ENCODE measurements at places on chromosomes 5 and 9.

DNA sequence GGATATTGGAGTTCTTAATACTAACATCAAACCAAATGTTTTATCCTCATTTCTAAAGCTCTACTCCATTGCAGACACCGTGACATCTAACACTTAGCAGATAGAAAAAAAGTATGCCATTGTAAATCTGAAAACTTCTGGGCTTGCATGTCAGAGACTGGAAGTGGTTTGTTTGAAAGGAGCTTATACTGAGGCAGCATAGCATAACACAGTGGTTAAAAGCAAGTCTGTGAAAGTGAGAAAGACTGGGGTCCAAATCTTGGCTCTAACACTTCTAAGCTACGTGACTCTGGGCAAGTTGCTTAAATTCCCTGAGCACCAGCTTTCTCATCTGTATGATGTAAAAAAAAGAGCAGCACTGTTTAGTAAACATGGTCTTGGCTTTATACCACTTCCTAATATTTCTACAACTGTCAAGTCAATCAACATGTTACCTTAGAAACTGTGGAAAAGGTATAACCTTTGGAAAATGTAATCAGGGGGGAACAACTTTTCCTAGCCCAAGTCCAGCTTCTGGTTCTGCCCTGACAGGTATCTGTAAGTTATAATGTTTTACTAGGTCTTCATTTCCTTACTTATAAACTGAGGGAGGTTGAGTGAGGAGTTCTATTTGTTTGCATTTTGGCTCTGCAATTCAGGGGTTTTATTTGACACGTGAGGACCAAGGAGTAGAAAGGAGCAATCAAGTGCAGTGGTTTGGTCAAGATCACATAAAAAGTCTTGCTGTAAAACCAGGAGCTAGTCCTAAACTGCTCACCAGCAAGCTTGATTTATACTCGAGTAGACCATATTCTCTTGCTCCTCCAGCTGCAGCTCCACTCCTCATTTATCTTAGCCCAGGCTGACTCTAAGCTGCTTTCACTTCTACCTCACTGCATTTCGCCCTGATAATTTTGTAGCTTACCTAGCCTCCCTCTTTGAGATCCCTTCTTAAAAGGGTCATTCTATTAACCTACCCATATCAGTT is 541.0 kb downstream of the RAB3C start:
- peak; percentile 52 for DNase-seq

DNA sequence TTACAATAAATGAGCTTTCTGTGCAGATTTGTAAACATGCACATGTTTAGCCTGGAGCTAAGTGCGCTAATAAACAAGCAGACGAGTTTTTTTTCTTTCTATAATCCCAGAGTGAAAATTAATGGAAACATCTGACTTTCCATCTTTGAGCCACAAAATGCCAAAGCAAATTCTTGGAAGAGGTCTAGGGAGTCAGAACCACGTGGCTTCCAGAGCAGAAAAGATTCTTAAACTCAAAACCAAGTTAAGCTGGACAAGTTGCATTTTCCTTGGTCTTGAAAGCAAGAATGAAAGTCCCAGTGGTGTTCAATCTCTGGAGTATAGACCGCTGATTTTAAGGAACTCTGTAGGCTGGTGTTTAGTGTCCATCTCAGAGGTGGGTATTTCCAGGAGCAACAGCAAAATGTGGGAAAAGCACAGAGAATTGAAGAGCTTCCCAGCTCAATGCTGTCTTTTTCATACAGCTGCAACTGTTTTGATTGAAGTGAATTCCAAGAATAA is 71.4 kb downstream of the MYO10 start:
- DNase-seq = no peak

DNA sequence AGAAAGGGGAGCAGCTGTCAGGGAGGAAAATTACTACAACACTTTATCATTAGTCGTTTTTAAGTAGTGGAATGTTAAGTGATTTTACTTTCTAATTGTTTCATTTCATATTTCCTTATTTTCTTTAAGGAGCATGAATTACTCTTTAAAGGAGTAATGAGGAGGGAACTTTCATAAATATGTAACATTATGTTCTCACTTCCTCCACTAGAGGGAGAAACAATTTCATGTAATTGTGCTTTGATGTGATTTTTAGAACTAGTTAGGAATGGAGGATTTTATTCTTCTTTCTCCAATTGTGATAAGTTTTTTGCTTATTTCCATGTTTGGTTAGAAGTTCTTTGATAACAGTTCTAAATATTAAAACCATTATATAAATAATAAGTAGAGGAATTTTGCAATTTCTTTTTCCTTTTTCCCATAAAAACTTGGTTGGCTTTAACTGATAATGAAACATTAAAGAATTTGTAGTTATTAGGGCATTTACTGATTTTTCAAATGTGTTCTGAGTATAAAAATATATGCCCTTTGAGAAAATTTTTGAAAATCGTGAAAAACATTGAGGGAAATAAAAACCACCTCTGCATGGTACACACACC is 25.6 kb downstream of the CEP78 start:
- DNase-seq = peak; percentile 31

DNA sequence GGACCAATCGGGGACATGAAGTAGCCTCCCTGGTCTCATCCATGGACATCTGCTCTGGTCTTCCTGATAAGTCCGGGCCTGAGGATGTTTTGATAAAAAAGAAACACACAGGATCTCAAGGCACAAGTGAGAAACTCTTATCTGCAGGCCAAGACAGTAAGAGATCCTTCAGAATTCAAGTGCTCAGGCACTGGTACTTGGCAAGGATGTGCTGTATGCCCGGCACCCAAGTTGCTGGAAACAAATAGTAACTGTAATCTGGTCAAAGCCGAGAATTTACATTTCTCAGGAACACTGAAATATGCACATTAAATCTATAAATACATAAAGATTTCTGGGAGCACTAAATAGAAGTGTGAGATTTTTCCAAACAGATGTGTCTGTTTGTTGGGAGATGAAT is 165.7 kb downstream of the SPOCK1 start:
- no peak for DNase-seq

DNA sequence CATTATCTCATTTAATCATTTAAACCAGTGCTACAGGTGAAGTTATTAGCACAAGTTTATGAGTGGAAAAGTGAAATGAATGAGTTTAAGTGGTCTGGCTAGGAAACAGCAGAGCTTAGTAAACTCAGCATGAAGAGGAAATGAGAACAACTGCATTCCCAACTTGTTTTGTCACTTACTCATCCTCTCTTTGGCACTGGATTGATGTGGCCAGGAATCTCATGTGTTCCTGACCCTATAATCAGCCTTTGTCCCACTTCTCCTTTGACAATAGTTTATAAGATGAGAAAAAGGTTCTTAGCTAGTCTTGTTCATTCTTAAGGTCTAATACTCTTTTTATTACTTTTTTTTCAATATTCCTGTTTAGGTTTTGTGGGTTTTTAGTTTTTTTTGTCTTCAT is 559.2 kb upstream of the TLE4 start:
- DNase-seq = no peak

DNA sequence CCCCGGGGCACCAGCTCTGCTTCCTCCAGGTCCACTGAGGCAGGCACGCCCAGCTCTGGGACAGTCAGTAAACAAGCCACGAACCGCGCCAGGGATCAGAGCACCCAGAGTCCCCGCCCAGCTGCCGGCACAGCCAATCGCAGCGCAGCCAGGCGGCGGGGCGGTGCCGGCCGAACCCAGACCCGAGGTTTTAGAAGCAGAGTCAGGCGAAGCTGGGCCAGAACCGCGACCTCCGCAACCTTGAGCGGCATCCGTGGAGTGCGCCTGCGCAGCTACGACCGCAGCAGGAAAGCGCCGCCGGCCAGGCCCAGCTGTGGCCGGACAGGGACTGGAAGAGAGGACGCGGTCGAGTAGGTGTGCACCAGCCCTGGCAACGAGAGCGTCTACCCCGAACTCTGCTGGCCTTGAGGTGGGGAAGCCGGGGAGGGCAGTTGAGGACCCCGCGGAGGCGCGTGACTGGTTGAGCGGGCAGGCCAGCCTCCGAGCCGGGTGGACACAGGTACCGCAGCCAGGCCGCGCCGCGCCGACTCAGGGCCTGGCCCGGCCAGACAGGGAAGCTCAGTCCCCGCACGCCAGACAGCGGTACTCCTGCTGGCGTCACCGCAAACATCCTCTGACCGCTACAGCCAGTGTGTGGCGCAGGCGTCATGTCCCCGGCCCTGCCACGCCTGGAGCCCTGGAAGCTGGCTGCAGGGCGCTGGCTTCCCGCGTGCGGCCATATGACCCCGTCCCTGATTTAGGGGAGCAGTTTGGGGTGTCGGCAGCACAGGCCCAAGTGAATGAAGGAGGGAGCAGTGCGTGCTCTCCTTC is at the start of gene CTSL:
CTSL (plus strand) TSS at position 220 of the 810 bp plus-strand sequence. CDS start 1,485 bp downstream, outside the sequence.
- peak; percentile 70 for DNase-seq

DNA sequence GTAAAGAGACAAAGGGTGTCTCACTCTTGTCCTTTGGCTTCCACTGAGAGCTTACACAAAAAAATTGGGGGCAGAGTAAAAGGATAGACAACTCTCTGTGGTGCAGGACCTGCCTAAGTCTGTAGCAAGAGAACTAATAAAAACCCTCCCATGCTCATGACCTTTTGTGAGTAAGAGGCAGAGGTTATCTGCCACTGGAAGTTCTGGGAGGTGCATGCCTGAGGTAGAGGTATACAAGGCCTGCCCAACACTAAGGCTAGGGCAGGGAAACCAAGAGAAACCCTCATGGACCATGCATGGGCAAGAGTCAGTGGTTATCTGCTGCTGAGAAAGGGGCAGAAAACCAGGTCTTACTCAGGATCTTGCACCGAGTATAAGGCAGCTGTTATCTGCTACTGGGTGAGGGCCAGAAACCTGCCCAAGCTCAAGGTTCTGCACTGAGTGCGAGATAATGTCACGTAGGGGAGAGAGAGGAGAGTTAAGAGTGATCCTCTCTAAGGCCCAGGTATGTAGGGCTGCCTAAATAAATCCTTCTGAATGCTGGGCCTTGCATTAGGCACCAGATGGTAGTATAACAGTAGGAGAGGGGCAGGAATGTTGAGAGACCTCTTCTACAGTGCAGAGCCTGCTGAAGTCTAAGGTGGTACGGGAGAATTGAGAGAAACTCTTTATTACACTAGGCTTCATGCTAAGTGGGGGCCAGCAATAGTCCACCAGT is 143.4 kb downstream of the MACROH2A1 start:
- DNase-seq = no peak

GRCh38 chr5:107564931-107565372 is 105.8 kb downstream of the EFNA5 start:
- DNase-seq = no peak

DNA sequence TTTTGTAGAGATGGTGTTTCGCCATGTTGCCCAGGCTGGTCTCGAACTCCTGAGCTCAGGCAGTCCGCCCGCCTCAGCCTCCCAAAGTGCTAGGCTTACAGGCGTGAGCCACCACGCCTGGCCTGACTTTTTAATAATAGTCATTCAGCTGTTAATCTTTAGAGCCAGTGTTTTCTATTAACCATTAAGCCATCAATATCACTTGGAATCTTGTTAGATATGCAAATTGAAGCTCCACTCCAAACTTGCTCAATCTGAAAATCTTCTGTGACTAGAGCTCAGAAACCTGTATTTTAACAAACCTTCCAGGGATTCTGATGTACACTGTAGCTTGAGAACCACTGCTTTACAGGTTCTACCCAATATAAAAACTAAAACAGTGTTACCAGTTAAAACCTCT is 113.5 kb downstream of the CDC42SE2 start:
- no peak for DNase-seq

DNA sequence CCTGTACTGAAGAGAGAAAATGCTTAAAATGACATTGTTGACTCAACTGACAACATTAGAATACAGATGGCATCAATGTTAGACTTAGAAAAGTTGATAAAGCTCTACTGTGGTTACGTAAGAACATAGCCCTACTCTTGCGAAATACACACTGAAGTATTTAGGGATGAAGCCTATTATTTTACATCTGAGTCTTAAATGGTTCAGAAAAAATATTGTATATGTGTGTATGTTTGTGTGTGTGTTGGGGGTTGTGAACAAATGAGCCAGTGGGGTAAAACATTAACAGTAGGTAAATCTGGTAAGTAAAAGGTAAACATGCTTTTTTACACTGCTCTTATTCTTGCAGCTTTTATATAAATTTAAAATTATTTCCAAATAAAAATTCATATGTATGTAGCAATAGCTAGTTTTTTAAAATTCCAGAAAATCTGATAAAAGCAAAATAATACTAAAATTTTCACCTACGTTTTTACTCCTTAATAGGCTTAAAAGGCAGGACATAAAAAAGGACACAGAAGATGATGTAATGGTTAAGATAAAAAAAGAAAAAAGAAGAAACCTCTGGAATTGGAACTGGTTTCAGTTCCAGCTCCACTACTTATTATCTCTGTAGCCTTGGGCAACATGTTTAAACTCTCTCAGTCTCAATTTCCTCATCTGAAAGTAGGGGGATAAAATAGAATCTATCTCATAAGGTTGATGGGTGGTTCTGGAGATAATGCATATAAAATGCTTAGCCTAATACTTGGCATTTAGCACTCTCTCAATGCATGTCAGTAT is 44.3 kb downstream of the GARNL3 start:
- no peak for DNase-seq

DNA sequence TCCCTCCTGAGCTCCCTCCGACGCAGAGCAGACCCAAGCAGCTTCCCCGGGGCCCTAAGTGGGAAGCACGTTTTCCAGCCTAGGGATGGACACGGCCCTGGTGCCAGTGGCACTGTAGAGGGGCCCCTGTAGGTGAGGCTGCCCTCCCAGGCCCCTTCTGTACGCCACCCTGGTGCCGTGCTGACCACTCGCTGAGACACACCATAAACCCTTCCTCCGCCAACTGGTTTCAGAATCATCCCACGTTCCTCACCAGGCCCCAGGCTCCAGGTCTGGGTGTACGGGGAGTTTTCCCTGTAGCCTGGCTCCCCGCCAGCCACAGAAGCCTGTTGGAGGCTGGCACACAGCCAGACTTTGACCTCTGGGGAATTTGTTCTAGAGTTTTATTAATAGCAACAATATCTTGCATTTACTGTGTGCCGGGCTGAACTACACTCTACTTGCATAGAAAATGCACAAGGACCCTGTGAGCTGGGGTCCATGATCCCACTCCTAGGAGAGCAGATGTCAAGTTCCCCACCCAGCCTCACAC is 18.2 kb upstream of the WDR38 start:
- DNase-seq = no peak

- no peak for DNase-seq
Measured at GRCh38 chr9:129359916-129360536, 182.0 kb upstream of the IER5L start.

DNA sequence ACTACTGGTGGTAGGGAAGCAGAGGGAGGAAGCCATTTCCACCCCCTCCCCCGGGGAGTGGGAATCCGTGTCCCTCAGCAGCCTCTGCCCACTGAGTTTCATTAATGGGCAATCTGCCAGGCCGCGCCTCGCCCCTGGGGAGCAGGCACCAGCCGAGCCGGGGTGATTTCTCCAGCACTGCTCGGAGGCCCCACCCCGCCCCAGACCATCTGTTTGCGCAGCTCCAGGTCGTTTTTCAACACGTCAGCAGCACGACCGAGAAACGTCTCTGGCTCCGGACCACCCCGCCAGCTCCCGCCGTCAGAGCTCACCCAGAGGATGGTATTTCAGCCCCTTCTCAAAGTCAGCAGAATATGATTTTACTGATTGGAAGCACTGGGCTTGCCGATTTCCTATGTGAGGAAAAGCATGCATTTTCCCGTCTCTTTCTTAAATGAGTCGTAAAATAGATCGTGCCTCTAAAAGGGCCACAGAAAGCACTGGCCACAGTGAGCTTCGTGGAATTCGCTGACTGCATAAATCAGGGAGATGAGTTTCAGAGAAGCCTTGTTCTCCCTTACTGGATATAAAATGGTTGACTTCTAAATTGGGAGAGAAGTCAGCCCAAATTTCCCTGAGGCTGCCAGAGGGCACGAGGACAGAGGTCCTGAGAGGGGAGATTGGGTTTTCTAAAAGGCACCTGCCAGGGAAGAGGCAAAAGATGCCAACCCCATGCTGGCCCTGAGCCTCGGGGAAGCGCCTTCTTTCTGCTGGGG is 47.0 kb downstream of the OLFM1 start:
- no peak for DNase-seq
